ENCODE measurements at places on chromosomes 12 and 14.

DNA sequence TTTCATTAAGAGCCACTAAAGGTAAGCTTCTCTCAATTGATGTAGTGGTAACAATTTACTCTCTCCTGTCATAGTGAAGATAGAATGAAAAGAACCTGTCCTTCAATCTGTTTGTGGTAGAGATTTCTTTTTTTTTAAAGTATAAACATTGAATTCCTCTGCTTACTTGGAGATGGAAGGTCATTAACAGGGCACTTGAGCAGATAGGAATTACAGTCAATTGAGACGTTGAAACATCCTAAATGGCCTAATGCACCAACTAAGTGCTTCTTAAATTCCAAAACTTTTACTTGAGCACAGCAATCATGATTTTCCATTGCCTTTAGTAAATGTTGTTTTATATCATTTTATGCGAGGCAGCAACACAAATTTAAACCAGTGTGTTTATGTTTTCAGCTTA is 241.4 kb downstream of the FOXG1 start:
- DNase-seq: no peak

GRCh38 chr12:92175961-92176360 is 30.3 kb upstream of the BTG1 start:
- DNase-seq: no peak

- DNase-seq: no peak
These were observed 82.7 kb upstream of the KITLG start for GRCh38 chr12:88662961-88663360.

- DNase-seq: no peak
These were observed 126.9 kb upstream of the FKBP4 start for GRCh38 chr12:2667716-2668440.

- DNase-seq: no peak
These were observed 102.7 kb upstream of the DACT1 start for GRCh38 chr14:58535044-58535443.

- no peak for DNase-seq
These were observed 103.5 kb downstream of the METTL25 start for GRCh38 chr12:82461836-82462235.

- DNase-seq: no peak
These were observed 92.0 kb downstream of the TTLL5 start for GRCh38 chr14:75752907-75753594.

- DNase-seq: no peak
These were observed 28.0 kb upstream of the LRTM2 start for GRCh38 chr12:1792406-1792805.

- no peak for DNase-seq
These were observed 75.5 kb downstream of the RAD52 start for GRCh38 chr12:873954-874353.
